Activated CD4-positive, alpha-beta T cell treated with anti-CD3 and anti-CD28 coated beads, Interleukin-2, amount 10 ng/mL, durations not matched to agents 24 days and 14 days (primary cell): ENCODE measurements at places on chromosomes 4 and X.

GRCh38 chrX:153868576-153869472 lies 17.1 kb downstream of the L1CAM start:
- H3K4me1 ChIP-seq = no peaks in the 10 kb centered on the region
- no peak overlapping the region for H3K27ac ChIP-seq
- H3K27me3 ChIP-seq = peaks cover 4% of the 10 kb centered on the region
- no peaks in the 10 kb centered on the region for H3K36me3 ChIP-seq
- DNase-seq = no peak

- H3K4me1 ChIP-seq = peaks cover 11% of the 10 kb centered on the region
- peak; percentile 63 for DNase-seq
- peak overlapping the region; percentile 4 for H3K4me3 ChIP-seq
- peaks cover 8% of the 10 kb centered on the region for H3K27me3 ChIP-seq
- H3K27ac ChIP-seq = no peak overlapping the region
Measured at GRCh38 chr4:95599777-95600400, 51.1 kb upstream of the UNC5C start.

DNA sequence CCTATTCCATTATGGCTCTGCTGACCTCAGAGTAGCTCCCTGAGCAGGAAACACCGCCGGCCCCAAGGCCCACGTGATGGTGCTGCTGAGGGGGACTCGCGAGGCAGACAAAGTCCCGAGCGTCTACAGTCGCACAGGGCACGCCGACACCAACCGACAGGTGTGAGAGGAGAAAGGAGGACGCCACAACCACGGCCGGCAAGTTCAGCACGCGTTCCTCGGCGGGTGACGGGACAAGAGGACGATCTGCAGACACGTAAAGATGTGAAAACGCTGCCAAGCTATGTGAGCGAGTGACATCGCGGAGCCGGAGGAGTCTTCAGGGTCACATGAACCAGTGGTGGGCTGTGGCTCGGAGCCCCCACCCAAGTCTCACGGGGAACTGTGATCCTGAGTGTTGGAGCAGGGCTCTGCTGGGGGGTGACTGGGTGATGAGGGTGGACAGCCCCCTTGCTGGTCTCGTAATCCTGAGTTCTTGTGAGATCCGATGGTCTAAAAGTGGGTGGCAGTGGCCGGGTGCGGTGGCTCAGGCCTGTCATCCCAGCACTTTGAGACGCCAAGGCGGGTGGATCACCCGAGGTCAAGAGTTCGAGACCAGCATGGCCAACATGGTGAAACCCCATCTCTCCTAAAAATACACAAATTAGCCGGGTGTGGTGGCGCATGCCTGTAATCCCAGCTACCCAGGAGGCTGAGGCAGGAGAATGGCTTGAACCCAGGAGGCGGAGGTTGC lies 34.0 kb downstream of the PPP2R3B start:
- peaks cover 14% of the 10 kb centered on the region for H3K36me3 ChIP-seq
- no peak for DNase-seq
- H3K27me3 ChIP-seq = no peaks in the 10 kb centered on the region
- H3K4me3 ChIP-seq = no peak overlapping the region
- H3K27ac ChIP-seq = no peak overlapping the region

GRCh38 chr4:7444731-7445130 lies 10.0 kb upstream of the PSAPL1 start:
- no peak for DNase-seq
- no peak overlapping the region for H3K27ac ChIP-seq
- H3K4me3 ChIP-seq = no peak overlapping the region
- H3K36me3 ChIP-seq = no peaks in the 10 kb centered on the region
- H3K27me3 ChIP-seq = no peaks in the 10 kb centered on the region
- H3K4me1 ChIP-seq = no peaks in the 10 kb centered on the region

- no peak overlapping the region for H3K27ac ChIP-seq
- H3K36me3 ChIP-seq = peaks cover 6% of the 10 kb centered on the region
- H3K4me3 ChIP-seq = no peak overlapping the region
- no peak for DNase-seq
- H3K4me1 ChIP-seq = peaks cover 2% of the 10 kb centered on the region
Measured at GRCh38 chr4:142683503-142683902, 162.6 kb downstream of the INPP4B start.

GRCh38 chr4:168487282-168488035 lies 7.2 kb upstream of the DDX60L start:
- no peaks in the 10 kb centered on the region for H3K36me3 ChIP-seq
- H3K4me3 ChIP-seq = no peak overlapping the region
- peaks cover 3% of the 10 kb centered on the region for H3K27me3 ChIP-seq
- DNase-seq = no peak
- peaks cover 26% of the 10 kb centered on the region for H3K4me1 ChIP-seq

GRCh38 chrX:68115371-68115770 lies 317.9 kb downstream of the OPHN1 start:
- no peak overlapping the region for H3K4me3 ChIP-seq
- no peaks in the 10 kb centered on the region for H3K27me3 ChIP-seq
- no peaks in the 10 kb centered on the region for H3K4me1 ChIP-seq
- H3K36me3 ChIP-seq = no peaks in the 10 kb centered on the region
- DNase-seq = no peak

GRCh38 chr4:177339477-177340374 lies 30.1 kb downstream of the NEIL3 start:
- DNase-seq = peak; percentile 62
- H3K27ac ChIP-seq = peak overlapping the region; percentile 67
- no peak overlapping the region for H3K4me3 ChIP-seq
- H3K27me3 ChIP-seq = no peaks in the 10 kb centered on the region
- H3K4me1 ChIP-seq = peaks cover 16% of the 10 kb centered on the region

- H3K36me3 ChIP-seq = no peaks in the 10 kb centered on the region
- H3K27ac ChIP-seq = peak overlapping the region; percentile 74
- H3K4me1 ChIP-seq = peaks cover 26% of the 10 kb centered on the region
- no peaks in the 10 kb centered on the region for H3K27me3 ChIP-seq
- no peak overlapping the region for H3K4me3 ChIP-seq
- no peak for DNase-seq
Measured at GRCh38 chr4:40915318-40916217, 165.8 kb downstream of the NSUN7 start.

GRCh38 chrX:39854772-39855747 lies 242.7 kb downstream of the BCOR start:
- H3K27ac ChIP-seq = peak overlapping the region; percentile 99
- peaks cover 7% of the 10 kb centered on the region for H3K36me3 ChIP-seq
- peaks cover 57% of the 10 kb centered on the region for H3K4me1 ChIP-seq
- no peaks in the 10 kb centered on the region for H3K27me3 ChIP-seq
- H3K4me3 ChIP-seq = peak overlapping the region; percentile 84

DNA sequence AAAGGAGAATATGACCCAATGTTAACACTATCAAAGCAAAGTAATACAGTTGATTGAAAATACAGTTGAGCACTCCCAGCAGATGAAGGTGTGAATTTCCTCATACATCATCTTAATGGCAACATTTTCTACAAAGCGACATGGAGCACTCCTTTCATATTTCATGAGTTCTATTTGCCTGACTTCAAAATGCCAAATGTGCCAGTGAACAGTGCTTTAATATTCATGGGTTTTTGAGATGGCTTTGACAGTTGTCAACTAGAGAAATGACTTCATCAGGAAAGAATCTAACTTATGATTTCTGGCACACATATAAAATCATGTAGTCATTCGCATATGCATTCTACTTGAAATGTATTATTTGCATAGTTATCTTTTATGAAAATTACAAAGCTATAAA lies 222.4 kb downstream of the GALNTL6 start:
- no peak overlapping the region for H3K27ac ChIP-seq
- no peaks in the 10 kb centered on the region for H3K27me3 ChIP-seq
- H3K4me3 ChIP-seq = no peak overlapping the region
- DNase-seq = no peak

DNA sequence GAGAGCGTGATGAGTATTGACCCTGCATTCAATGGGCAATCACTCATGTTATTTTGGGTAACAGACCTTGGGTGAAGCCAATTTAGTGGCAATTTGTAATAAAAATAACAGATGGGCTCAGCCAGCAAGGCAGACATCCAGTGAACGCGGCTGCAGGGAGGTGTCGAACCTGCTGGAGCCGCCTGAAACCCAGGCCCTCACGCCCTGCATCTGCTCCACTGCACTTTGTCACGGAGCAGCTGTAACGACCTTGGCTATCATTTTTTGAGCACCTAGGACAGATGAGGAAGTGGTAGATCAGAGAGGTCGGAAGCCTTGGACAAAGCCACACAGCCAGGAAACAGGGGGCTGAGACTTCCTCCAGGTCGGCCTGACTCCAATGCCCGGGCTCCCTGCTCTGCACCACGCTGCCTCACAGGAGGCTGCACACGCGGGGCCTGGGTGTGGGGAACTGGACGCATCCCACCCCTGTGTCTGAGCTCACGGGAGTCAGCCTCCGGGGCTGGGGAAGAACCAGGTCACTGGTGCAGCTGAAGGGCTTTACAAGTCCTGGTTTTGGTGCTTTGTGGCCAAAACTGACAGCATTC lies 19.4 kb downstream of the HMX1 start:
- no peak overlapping the region for H3K27ac ChIP-seq
- H3K4me1 ChIP-seq = peaks cover 2% of the 10 kb centered on the region
- no peaks in the 10 kb centered on the region for H3K36me3 ChIP-seq
- H3K27me3 ChIP-seq = peaks cover 29% of the 10 kb centered on the region
- no peak overlapping the region for H3K4me3 ChIP-seq
- no peak for DNase-seq

GRCh38 chr4:152850377-152850776 lies 70.6 kb downstream of the ARFIP1 start:
- H3K4me3 ChIP-seq = peak overlapping the region; percentile 8
- H3K27ac ChIP-seq = no peak overlapping the region
- peaks cover 18% of the 10 kb centered on the region for H3K4me1 ChIP-seq
- H3K27me3 ChIP-seq = no peaks in the 10 kb centered on the region
- DNase-seq = no peak

- peak; percentile 6 for DNase-seq
- H3K27ac ChIP-seq = no peak overlapping the region
- H3K4me3 ChIP-seq = no peak overlapping the region
- H3K4me1 ChIP-seq = no peaks in the 10 kb centered on the region
- no peaks in the 10 kb centered on the region for H3K36me3 ChIP-seq
Measured at GRCh38 chrX:53018627-53019026, 30.0 kb upstream of the GPR173 start.

- H3K36me3 ChIP-seq = no peaks in the 10 kb centered on the region
- no peak within 1 kb of the TSS for H3K4me3 ChIP-seq
- no peaks in the 10 kb centered on the region for H3K4me1 ChIP-seq
- no peak within 1 kb of the TSS for H3K27ac ChIP-seq
- no peak for DNase-seq
- H3K27me3 ChIP-seq = peaks cover 9% of the 10 kb centered on the region
Measured at GRCh38 chr4:105551965-105552746, at the start of gene ARHGEF38. Gene ARHGEF38 (plus strand): TSS chr4:105552620. CDS start chr4:105552766, 146 bp downstream.

GRCh38 chr4:48827622-48828021 lies 3.3 kb upstream of the OCIAD1 start:
- H3K4me1 ChIP-seq = peaks cover 12% of the 10 kb centered on the region
- H3K27me3 ChIP-seq = peaks cover 8% of the 10 kb centered on the region
- peaks cover 9% of the 10 kb centered on the region for H3K36me3 ChIP-seq
- H3K4me3 ChIP-seq = no peak overlapping the region
- DNase-seq = no peak

DNA sequence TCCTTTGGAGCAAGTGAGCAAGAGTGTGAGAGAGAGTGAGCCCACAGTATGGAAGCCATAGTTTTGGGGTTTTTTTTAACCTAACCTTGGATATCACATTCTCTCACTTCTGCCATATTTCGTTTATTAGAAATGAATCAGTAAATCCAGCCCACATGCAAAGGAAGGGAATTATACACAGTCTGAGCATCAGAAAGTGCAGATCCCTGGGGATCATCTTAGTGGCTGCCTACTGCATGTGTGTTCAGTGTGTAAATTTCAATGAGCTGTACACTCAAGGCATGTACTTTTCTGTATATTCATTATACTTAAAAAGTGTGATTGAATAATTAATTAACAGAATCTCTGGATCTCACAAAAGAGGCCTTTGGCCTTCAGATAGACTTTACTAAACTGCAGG lies 133.8 kb upstream of the PRPS2 start:
- no peak overlapping the region for H3K27ac ChIP-seq
- no peaks in the 10 kb centered on the region for H3K27me3 ChIP-seq
- H3K4me3 ChIP-seq = no peak overlapping the region
- H3K36me3 ChIP-seq = no peaks in the 10 kb centered on the region

DNA sequence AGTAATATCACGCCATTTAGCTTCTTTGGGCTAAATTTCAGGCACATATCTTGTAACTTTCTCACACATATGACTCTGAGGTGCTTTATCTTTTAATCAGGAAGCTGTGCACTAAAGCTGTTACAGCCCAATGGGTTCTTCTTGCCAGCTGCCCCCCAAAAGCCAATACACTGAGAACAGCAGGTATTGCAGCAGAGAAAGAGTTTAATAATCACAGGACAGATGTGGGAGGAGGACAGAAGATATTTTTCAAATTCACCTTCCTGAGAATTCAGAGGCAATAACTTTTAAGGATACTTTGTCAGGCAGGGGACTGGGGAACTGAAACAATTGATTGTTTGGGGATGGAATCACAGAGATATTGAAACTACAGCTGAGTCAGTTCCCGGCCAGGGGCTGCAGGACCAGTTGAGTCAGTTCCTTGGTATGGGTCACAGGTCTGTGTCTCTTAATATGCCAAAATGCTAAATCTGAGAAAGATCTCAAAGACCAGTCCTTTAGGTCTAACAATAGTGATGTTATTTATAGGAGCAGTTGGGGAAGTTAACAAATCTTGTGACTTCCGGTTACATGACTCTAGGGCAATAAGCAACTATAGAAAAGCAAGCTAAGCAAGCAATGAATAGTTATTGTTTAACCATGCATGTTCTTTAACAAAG lies 28.1 kb downstream of the DDIT4L start:
- H3K4me3 ChIP-seq = no peak overlapping the region
- H3K27me3 ChIP-seq = peaks cover 8% of the 10 kb centered on the region
- H3K36me3 ChIP-seq = no peaks in the 10 kb centered on the region
- peak; percentile 10 for DNase-seq
- H3K27ac ChIP-seq = no peak overlapping the region
- H3K4me1 ChIP-seq = peaks cover 15% of the 10 kb centered on the region

DNA sequence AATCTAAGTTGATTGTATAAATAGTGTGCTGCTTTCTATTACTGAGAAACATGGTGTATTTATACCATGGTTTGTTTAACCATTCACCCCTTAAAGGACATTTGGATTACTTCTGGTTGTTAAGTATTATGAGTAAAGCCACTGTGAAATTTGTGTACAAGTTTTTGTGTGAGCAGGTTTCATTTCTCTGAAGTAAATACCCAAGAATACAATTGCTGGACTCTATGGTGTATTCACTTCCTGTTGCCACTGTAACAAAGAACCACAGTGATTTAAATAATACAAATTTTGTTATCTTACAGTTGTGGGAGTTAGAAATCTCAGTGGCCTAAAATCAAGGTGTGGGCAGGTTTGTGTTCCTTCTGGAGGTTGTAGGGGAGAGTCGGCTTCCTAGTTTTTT lies 869.6 kb downstream of the CCSER1 start:
- H3K36me3 ChIP-seq = no peaks in the 10 kb centered on the region
- H3K27ac ChIP-seq = no peak overlapping the region
- no peaks in the 10 kb centered on the region for H3K4me1 ChIP-seq
- H3K4me3 ChIP-seq = no peak overlapping the region

GRCh38 chr4:80173841-80174240 lies 23.5 kb upstream of the PRDM8 start:
- peak overlapping the region; percentile 95 for H3K27ac ChIP-seq
- peak; percentile 61 for DNase-seq
- peaks cover 49% of the 10 kb centered on the region for H3K4me1 ChIP-seq
- H3K36me3 ChIP-seq = peaks cover 6% of the 10 kb centered on the region
- H3K27me3 ChIP-seq = no peaks in the 10 kb centered on the region
